ENCODE measurements at places on chromosomes 2 and 18.

- DNase-seq = no peak
Observed at GRCh38 chr18:13207294-13207693, 11.3 kb upstream of the LDLRAD4 start.

DNA sequence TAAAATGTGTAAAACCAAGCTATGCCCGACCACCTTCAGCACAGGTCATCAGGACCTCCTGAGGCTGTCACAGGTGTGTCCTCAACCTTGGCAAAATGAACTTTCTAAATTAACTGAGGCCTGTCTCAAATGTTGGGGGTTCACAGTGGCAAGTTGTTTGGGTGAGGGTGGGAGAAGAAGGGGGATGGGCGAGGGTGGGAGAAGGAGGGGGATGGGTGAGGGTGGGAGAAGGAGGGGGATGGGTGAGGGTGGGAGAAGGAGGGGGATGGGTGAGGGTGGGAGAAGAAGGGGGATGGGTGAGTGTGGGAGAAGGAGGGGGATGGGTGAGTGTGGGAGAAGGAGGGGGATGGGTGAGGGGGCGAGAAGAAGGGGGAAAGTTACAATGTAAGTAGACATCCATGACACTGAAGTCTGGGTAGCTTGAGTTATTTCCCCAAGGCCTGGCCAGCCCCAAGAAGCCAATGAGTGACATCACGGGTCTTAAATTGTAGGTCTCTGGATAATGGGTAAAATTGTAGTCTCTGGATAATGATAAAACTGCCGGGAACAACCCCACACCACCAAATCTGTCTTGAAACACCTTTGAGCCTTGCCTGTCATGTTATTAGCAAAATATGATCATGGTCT, 56.3 kb downstream of the TIMM21 start:
- DNase-seq = no peak

- DNase-seq = no peak
Observed at GRCh38 chr2:176813621-176814049, 399.0 kb upstream of the HNRNPA3 start.

- no peak for DNase-seq
Observed at GRCh38 chr2:115386465-115386864, 944.0 kb downstream of the DPP10 start.

GRCh38 chr18:49869354-49869753, 56.0 kb upstream of the ACAA2 start:
- no peak for DNase-seq

GRCh38 chr2:152485954-152486736, 151.2 kb downstream of the FMNL2 start:
- no peak for DNase-seq

GRCh38 chr2:60976875-60977561, 40.5 kb upstream of the PEX13 start:
- no peak for DNase-seq

- DNase-seq = no peak
Observed at GRCh38 chr2:156673981-156674380, 237.8 kb downstream of the GPD2 start.

DNA sequence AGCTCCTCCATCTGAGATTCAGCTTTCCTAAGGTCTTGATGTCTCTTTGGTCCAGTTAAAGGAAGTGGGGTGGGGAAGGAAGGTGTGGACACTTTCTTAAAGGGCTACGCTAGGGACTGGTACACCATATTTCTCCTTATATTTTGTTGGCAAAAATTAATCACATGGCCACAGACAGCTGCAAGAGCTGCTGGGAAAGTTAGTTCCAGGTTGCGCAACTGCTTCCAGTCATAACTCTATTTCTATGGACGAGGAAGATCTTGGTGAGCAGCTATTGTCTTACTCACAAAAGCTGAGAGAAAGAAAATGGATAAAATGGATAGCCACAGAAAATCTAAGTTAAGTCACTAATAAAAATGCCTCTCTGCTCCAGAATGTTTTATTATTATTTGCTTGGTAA, 60.7 kb upstream of the PPM1B start:
- DNase-seq = no peak

- DNase-seq = no peak
Observed at GRCh38 chr18:21991886-21992285, 177.5 kb upstream of the GATA6 start.

DNA sequence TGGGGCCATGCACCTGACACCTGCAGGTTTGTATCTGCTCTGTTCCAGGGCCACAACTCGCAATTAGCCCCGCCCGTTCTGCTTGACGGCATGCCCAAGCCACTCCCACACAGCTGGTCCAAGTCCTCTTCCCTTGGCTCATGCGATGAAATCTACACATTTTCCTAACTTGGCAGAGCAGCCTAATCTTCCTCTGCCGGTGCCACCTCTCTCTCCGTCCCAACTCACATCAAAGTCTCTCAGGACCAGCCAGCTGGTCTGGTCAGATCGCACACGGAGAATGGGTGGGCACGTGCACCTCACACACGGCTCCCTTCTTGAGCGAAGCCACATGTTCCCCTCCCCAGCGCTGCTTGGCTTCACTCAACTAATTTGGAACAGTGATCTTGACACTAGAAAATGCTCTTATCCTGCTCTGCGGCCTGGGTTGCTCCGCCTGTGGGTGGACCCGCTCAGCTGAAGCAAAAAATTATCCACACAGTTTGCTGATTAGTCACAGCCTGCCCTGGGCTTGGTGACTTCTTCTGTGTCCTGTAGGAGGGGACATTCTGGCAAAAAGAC, 176.7 kb downstream of the NRP2 start:
- DNase-seq = no peak

DNA sequence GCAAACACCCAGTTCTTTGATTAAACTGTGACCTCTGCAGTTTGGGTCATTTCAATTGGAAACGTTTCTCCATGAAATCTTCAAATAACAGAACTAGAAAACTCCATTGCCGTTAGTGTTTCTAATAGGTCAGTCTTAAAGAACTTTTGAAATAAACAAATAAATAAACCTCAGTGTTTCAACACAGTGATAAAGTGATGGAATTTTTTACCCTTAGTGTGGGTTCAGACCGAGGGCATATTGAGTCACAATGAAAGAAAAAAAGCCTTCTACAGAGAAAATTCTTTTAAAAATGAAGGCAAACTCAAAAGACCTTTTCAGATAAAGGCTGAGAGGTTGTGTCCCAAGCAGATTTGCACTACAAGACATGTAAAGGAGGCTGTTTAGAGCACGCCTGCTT, 149.6 kb downstream of the NCKAP5 start:
- DNase-seq = no peak

- no peak for DNase-seq
Observed at GRCh38 chr2:170155022-170155722, 22.8 kb upstream of the MYO3B start.

DNA sequence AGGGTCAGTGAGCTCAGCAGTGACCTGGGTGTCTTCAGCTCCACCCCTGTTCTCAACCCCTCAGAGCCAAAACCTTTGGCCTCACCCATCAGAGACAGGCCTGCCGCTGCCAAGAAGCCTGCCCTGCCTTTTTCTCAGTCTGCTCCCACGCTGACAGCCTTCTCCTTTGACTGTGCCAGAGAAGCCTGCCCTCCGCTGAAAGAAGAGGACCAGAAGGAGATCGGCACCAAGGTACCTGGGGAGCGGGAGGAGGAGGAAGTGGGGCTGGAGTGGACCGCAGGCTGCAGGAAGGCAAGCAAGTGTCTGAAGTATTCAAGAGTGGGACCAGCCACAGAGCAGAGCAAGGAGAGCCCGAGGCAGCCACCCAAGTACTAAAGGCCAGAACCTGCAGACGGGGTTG, 33.2 kb downstream of the TOGARAM2 start:
- DNase-seq = no peak

- DNase-seq = no peak
Observed at GRCh38 chr2:40105593-40105992, 326.5 kb upstream of the THUMPD2 start.

DNA sequence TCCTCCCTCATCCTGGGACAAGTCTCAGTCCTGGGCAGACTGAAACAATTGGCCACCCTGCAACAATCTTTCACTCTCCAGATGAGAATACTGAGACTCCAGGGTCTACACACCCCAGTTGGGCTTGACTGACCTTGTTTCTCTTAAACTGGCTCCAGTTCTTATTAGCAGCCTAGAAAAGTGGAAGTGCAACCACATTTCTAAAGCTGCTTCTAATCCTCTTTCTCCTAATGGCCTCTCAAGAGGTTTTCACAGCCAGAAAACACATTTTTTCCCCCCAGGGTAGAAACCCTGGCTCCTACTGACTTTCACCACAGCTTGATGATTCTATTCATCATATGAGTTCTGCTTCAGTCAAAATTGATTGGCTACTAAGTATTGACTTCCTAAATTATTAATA, 45.8 kb downstream of the SLC4A5 start:
- DNase-seq = no peak

DNA sequence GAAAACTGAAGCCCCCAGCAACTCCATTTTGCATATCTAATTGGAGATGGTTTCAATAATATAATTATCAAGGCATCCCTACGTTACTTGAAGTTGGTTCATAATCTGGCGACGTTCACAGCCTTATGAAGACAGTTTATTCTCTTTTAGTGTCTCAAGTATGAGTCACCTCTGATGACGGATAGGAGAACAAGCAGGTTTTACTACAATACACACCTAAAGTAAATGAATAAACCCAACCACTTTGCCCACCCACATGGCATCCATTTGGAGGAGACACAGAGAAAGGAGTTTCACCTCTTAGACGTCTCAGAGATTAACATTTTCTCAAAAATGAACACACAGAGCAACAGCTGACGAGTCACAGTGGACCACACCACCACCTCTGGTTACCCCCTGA, 40.8 kb downstream of the BCL11A start:
- no peak for DNase-seq

DNA sequence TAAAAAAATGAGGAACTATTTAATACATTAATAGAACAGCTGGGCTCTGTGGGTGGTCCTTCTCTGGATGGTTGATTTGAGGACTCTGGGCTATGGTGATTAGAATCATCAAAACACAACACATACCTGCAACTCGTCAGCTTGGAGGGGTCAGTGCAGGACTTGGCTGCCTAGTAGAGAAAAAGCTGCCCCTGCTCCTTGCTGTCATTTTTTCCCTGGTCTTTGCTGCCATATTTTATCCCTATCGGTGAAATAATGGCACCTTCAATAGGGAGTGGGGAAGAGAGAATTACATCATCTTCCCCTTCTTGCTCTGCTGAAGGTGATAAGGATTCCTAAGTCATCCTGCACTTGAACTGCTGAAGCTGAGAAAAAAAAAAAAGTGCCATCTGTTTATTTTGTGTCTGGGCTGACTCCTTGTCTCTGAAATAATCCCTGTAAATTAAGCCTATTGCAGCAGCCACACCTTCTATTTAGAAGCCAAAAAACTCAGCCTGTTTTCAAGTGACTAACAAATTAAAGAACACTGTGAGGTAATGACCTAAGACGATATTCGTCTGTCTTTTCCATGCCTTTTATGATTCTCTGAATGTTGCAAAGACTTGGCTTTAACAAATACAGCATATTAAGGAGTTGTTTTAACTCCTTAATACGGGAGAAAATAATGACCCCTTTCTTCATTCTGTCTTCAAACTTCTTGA, 89.3 kb downstream of the ACVR1 start:
- no peak for DNase-seq

GRCh38 chr2:1233281-1233680, 180.0 kb upstream of the TPO start:
- no peak for DNase-seq

DNA sequence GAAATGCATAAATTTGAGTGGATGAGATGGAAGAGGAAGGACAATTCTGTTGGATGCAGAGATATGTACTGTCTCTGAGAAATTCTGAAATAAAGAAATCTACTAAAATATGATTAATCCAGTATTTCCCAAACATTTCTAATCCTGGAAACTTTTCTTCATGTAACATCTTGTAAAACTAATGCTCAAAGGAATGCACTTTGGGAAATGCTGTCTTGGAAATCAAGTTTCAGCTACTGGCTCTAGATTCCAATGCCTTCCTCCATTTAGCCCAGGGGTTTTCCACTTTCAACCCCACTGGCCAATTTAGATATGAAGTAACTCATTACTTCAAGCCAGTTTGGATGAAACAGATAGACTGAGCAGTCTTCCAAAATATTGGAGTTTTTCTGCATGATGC, 355.1 kb downstream of the TXNL1 start:
- DNase-seq = no peak

- DNase-seq = no peak
Observed at GRCh38 chr2:28643327-28643726, 108.3 kb upstream of the PPP1CB start.

- DNase-seq = no peak
Observed at GRCh38 chr18:11672198-11672597, 16.9 kb upstream of the GNAL start.

DNA sequence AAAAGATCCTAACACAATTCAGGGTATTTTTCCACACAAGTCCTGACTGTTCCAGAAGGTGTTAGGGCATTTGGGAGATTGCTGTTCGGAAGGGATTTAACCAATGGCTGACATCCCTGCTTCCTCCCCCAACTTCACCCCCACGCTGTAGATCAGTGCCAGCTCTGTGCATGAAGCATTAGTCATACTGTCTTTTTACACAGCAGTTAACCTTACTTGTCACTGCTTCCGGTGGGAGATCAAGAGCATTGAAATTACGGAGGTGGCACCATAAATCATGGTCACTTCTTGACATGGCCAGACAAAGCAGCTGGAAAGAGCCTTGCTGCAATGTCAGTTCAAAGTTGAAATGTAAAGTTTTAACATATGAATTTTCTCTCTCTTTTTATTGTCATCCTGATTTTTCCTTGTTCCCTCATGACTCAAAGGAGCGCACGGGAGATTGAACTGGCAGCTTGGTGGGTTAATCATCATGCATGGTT, 70.2 kb downstream of the HRH4 start:
- peak; percentile 7 for DNase-seq

DNA sequence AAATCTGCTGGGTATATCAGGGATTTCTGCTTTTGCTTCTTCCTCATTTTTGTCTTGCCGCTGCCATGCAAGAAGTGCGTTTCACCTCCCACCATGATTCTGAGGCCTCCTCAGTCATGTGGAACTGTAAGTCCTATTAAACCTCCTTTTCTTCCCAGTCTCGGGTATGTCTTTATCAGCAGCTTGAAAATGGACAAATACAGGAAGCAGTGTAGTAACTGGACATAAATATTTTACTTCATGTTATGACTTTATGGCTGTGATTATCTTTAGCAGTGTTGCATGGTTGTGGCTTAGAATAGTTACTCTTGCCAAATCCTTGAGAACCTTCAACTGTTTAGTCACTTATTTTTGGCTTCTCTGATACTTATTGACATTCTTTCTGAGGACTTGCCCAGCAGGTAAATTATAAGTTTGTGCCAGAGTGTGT, 66.2 kb upstream of the DLX2 start:
- DNase-seq = no peak

DNA sequence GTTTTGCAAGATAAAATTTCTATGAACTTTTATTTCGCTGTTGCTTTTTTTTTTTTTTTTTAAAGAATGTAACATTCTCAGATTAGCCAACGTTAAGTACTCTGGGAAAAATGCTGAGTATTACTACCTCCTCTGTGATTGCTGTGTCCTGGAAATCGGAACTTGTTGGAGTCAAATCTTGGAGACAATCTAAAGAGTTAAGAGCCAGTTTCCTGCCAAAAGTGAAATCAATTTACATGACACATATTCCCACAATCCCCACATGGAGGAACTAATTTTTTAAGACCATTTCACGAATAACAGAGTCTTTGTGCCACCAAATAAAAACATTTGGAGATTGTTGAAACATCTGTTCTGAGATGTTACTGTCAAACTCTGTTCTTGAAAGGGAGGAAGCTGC, 127.8 kb downstream of the MEP1B start:
- no peak for DNase-seq

All from T1000 (cell line).